Renal pelvis (tissue), 12 donors: ENCODE measurements at places on chromosomes 4 and X. TPM values are rescaled to one million over a fixed set of nuclear protein-coding genes. Genes with fewer than 3 reads are reported as not detected.

Gene WDFY3
- polyA plus RNA-seq = 61.4 TPM

Gene CWH43
- 8.0 TPM for polyA plus RNA-seq

Gene TLR3
- 14.4 TPM for polyA plus RNA-seq

Gene FAM53A
- 2.5 TPM for polyA plus RNA-seq

Gene TKTL1
- 0.24 TPM for polyA plus RNA-seq

Gene HDAC6
- polyA plus RNA-seq = 198 TPM

Gene C4orf51
- polyA plus RNA-seq = not detected

Gene SPP1
- polyA plus RNA-seq = 106 TPM

Gene MAGEC1
- polyA plus RNA-seq = not detected

Gene IQCM
- polyA plus RNA-seq = not detected

Gene ARHGAP24
- polyA plus RNA-seq = 105 TPM

Gene F9
- polyA plus RNA-seq = not detected

Gene SASH3
- 1.8 TPM for polyA plus RNA-seq

Gene TEX11
- 0.13 TPM for polyA plus RNA-seq

Gene NUP62CL
- polyA plus RNA-seq = 13.0 TPM

Gene MAGEA9
- polyA plus RNA-seq = not detected

Gene PAGE2B
- not detected for polyA plus RNA-seq

Gene FAT4
- polyA plus RNA-seq = 30.0 TPM

Gene GPRIN3
- 5.9 TPM for polyA plus RNA-seq

Gene TBX22
- polyA plus RNA-seq = 1.2 TPM

Gene ASB11
- not detected for polyA plus RNA-seq

Gene TEC
- polyA plus RNA-seq = 3.3 TPM

Gene PRR32
- polyA plus RNA-seq = not detected

Gene FIP1L1
- 91.3 TPM for polyA plus RNA-seq

Gene PFKFB1
- polyA plus RNA-seq = 0.65 TPM
